Activated CD4-positive, alpha-beta T cell treated with anti-CD3 and anti-CD28 coated beads, Interleukin-2, amount 10 ng/mL, durations not matched to agents 24 days and 14 days (primary cell): ENCODE measurements at places on chromosomes 5 and 9. TPM values are rescaled to one million over a fixed set of nuclear protein-coding genes. Genes with fewer than 3 reads are reported as not detected.

DNA sequence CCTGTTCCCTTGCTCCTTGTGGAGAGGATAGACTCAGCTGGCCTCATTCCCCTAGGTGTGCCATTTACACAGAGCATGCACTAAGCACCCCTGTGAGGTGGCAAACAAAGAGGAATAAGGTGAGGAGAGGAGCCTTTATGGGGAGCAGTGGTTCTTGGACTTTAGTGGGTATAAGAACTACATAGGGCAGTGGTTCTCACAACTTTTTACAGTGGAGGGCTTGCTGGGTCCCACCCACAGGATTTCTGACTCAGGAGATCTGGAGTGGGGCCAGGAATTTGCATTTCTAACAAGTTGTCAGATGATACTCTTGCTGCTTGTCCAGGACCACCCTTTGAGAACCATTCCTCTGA is 42.0 kb downstream of the CSF1R start:
- H3K4me1 ChIP-seq: peaks cover 16% of the 10 kb centered on the region
- H3K4me3 ChIP-seq: no peak overlapping the region
- DNase-seq: no peak
- peaks cover 72% of the 10 kb centered on the region for H3K36me3 ChIP-seq
- H3K27ac ChIP-seq: no peak overlapping the region

GRCh38 chr9:17810728-17811571 is 232.1 kb downstream of the SH3GL2 start:
- H3K4me1 ChIP-seq: no peaks in the 10 kb centered on the region
- no peaks in the 10 kb centered on the region for H3K27me3 ChIP-seq
- DNase-seq: peak; percentile 80
- H3K4me3 ChIP-seq: no peak overlapping the region

DNA sequence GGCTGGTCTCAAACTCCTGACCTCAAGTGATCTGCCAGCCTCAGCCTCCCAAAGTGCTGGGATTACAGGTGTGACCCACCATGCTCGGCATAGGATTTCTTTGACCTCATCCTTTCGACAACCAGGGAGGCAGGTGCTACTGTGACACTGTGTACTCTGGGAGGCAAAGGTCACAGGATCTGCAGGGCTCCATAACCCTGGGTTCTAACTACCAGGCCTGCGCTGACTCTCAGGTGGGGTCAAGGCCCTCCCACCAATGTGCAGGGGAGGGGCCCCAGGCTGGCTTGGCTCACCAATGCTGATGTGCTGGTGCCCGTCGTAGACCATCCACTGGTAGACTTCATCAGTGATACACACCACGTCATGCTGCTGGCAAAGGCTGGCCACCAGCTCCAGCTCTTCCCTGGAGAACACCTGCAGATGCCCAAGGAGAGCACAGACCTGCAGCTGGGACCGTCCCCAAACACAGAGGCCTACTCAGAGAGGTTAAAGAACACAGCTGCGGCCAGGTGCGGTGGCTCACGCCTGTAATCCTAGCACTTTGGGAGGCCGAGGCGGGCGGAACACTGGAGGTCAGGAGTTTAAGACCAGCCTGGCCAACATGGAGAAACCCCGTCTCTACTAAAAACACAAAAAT is 7.0 kb upstream of the SPOUT1 start:
- peaks cover 11% of the 10 kb centered on the region for H3K36me3 ChIP-seq
- H3K27ac ChIP-seq: no peak overlapping the region
- no peak overlapping the region for H3K4me3 ChIP-seq
- no peaks in the 10 kb centered on the region for H3K4me1 ChIP-seq
- DNase-seq: no peak

GRCh38 chr5:135641734-135642487 is 63.1 kb upstream of the CXCL14 start:
- H3K27ac ChIP-seq: no peak overlapping the region
- no peaks in the 10 kb centered on the region for H3K4me1 ChIP-seq
- H3K4me3 ChIP-seq: no peak overlapping the region
- peaks cover 6% of the 10 kb centered on the region for H3K27me3 ChIP-seq
- H3K36me3 ChIP-seq: no peaks in the 10 kb centered on the region

DNA sequence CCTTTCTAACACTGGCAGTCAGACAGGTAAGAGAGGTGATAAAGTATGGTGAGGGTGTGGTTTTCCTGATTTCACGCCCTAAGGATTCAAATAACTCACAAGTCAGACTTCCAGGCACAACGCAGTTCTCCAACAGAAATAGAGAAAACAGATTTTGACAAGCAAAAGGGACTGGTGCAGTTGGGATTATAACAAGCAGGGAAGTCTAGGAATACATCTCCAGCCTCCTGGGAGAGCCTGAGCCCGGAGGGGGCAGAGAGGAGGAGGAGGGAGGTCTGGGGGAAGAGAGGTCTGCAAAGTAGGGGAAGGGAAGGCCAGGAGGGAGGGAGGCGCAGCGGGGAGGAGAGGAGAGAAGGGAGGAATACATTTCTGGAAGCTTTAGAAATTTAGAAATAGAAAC is 1.6 kb downstream of the CMBL start:
- peaks cover 39% of the 10 kb centered on the region for H3K27me3 ChIP-seq
- H3K27ac ChIP-seq: no peak overlapping the region
- no peaks in the 10 kb centered on the region for H3K36me3 ChIP-seq
- H3K4me1 ChIP-seq: peaks cover 9% of the 10 kb centered on the region
- DNase-seq: no peak

DNA sequence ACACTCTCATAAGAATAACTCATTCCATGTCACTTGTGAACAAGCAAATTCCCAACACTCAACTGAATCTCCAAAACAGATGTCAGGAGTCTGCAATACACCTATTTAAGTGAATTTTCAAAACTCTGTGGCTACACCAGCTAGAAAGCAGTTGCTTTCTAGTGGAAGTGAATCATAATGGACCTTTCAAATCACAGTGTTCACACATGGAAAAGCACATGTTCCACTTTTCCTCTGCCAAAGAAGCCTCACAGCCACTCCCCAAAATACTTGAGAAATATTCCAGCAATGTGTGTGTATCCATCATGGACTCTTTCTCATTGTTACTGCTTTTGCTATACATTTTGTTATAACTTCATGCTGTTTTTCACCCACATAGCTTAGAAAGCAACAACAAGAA is 17.4 kb downstream of the MARCHF3 start:
- no peak overlapping the region for H3K4me3 ChIP-seq
- no peak for DNase-seq
- no peaks in the 10 kb centered on the region for H3K36me3 ChIP-seq
- no peaks in the 10 kb centered on the region for H3K27me3 ChIP-seq

GRCh38 chr9:120630333-120630732 is 50.4 kb upstream of the CDK5RAP2 start:
- DNase-seq: no peak
- peaks cover 7% of the 10 kb centered on the region for H3K27me3 ChIP-seq
- H3K36me3 ChIP-seq: peaks cover 1% of the 10 kb centered on the region
- no peak overlapping the region for H3K4me3 ChIP-seq
- no peak overlapping the region for H3K27ac ChIP-seq

DNA sequence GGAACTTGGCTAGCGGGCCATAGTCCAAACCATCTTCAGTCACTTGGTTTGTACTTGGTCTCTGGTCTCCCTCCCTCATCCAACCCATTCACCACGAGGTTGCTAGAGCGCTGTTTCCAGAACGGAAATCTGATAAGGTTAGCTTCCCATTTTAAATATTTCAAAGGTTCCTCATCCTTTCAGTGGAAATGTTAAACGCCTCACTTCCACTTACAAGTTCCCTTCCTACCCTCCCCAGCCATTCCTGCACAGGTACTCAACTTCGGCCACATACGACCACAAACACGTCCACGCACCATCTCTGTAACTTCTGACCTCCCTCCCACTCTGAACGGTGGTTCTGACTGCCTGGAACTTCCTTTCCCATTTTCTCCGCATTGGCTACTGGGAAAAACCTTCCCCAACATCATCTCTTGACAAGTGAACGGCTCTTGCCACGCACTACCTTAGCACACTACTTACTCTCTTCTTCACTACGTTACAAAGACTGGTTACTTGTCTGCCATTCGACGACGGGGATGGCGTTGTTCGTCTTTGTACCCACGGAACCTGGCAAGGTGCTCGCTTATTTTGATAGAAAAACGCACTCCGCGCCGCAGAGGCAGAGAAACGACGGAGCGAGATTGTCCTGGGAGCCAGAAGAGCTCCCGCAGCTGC is 629 bp downstream of the CCNH start:
- H3K36me3 ChIP-seq: peaks cover 36% of the 10 kb centered on the region
- peak overlapping the region; percentile 96 for H3K4me3 ChIP-seq
- peak overlapping the region; percentile 94 for H3K27ac ChIP-seq
- no peak for DNase-seq
- peaks cover 33% of the 10 kb centered on the region for H3K4me1 ChIP-seq
- peaks cover 7% of the 10 kb centered on the region for H3K27me3 ChIP-seq

- H3K4me3 ChIP-seq: no peak overlapping the region
- H3K27ac ChIP-seq: no peak overlapping the region
- H3K27me3 ChIP-seq: peaks cover 6% of the 10 kb centered on the region
These were observed 24.0 kb upstream of the PTPN3 start for GRCh38 chr9:109522106-109522505.

RNF183 gene
- 0.12 TPM in 1 of 2 replicates, not detected in the other for total RNA-seq

CXCL14 gene
- total RNA-seq: not detected in 2 replicates

ASS1 gene
- total RNA-seq: 3.2 and 4.5 TPM in 2 replicates
